ENCODE measurements at places on chromosomes 1 and 21.

DNA sequence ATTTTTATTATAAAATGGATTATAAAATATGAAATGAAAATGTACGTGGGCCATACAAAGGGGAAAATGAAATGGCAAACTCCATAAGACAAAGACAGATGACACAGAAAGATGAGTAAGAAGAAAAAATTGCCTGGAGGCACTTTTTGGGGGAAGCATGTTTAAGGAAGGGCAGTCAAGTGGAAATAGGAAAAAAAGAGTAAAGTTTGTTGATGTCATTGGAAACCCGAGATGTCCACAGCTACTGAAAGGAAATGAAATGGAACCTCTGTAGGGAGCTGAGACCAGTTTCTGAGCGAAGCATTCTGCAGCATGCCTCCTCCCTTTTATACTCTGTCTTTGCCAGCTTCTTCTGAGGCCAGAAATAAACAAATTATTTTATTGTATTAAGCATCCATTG, 203.4 kb upstream of the UBE2U start:
- DNase-seq = no peak

DNA sequence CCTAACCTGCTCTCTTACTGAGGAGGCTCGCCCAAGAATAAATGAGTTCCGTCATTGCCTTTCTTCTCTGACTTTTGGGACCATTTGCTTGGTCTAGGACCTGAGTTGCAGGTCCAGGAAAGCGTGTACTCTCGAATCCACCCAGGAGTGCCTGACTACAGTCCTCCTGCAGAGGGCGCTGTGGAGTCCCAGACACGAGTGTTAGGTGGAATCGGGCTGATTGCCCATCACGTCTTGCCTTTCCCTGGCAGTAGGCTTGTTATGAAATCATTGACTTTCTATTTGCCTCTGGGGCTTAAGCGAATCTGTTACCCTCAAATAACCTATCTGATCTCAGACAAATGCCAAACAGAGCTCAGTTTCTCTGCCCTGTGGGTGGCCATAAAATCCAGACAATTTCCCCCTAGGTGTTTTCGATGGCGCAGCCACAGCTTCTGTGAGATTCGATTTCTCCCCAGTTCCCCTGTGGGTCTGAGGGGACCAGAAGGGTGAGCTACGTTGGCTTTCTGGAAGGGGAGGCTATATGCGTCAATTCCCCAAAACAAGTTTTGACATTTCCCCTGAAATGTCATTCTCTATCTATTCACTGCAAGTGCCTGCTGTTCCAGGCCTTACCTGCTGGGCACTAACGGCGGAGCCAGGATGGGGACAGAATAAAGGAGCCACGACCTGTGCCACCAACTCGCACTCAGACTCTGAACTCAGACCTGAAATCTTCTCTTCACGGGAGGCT, at the start of gene IL20:
Gene IL20 (plus strand): TSS at position 685 of the 733 bp plus-strand sequence. CDS start 230 bp downstream, outside the sequence.
- peak; percentile 74 for DNase-seq

- DNase-seq = no peak
Observed at GRCh38 chr1:16080422-16081150, 7.1 kb upstream of the FAM131C start.

GRCh38 chr21:24840287-24840686, 767.0 kb downstream of the MRPL39 start:
- DNase-seq = no peak

GRCh38 chr1:20534659-20535417, 17.5 kb upstream of the FAM43B start:
- no peak for DNase-seq
